ENCODE measurements at places on chromosomes 11 and 22. TPM values are rescaled to one million over a fixed set of nuclear protein-coding genes. Genes with fewer than 3 reads are reported as not detected.

PANX3 gene
- total RNA-seq = not detected

SYT13 gene
- not detected for total RNA-seq

KRTAP5-2 gene
- not detected for total RNA-seq

GP1BB gene
- 6.6 TPM for total RNA-seq

WBP2NL gene
- 1.7 TPM for total RNA-seq

ELF5 gene
- total RNA-seq = not detected

ISX gene
- not detected for total RNA-seq

All from smooth muscle cell of trachea (primary cell).